ENCODE measurements at places on chromosomes 4 and X.
A peak's percentile ranks its signal among the peaks of the same experiment; 100 is the strongest.

GRCh38 chr4:112321776-112322684 is 24.9 kb downstream of the ALPK1 start:
- DNase-seq: peak; percentile 56

DNA sequence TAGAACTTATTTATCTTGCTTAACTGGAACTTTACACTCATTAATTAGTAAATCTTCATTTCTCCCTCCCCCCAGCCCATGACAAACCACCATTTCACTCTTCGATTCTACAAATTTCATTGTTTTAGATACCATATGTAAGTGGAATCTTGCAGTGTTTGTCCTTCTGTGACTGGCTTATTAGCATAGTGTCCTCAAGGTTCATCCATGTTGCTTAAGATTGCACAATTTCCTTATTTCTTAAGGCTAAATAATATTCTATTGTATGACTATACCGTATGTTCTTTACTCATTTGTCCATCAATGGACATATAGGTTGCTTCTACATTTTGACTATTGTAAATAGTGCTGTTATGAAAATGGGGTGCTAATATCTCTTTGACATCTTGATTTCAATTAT is 24.5 kb upstream of the RNF212 start:
- DNase-seq: no peak

DNA sequence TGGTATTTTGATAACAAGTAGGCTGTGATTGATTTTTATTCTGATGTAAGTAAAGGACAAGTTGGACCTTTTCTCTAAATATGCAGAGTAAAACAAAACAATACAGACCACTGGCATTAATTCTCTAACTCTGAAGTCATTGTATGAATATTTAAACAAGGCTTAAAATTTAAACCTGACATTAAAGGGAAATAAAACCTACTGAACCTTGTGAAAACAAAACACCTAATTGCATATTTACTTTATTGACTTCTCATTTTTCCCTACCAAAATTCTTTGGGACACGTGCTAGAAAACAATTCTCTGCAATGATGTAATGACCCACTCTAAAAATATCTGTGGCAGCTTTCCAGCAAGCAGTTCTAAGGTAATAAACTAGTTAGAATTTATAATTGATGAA is 369.7 kb upstream of the TRAM1L1 start:
- DNase-seq: no peak

DNA sequence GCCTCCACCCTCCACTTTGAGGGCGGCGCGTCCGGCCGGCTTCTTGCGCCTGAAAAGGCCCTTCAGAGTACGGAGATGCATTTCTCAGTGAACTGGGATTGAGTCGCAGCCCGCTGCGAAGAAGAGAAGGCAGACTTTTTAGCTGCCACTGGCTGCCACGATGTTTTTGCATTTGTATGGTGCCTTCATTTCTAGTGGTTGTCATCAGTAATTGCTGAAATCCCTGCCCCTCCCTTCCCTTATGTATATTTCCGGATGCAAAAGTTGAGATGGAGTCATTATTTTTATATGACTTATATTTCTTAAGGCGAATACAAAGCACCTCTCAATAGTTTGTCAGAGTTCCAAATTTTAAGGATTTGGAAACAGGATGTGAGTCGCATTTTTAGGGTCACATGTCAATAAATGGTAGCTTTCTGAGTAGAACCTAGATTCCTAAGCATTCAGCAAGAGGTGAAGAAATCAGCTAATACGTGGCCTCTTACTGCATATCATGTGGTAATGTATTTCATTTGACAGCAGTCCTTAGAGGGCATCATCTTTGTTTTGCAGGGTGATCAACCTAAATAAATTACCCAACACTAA is 658 bp downstream of the ATP6AP2 start:
- DNase-seq: no peak

DNA sequence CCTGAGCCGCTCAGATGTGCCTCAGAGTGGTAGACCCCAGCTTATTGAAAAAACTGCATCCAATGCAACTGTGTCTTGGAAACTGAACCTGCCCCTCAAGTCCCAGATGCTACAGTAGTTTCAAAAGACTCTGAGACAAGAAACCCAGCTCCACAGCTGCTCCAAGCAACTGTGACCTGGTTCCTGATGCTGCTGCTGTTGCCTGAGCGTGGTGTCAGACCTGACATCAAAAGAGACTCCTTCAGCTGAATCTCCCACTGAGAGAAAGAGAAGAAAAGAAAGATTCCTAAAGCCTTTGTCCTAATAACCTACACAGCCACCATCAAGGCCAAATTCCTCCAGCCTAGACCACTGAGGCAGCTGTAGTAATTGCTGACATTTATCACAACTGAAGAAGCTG is 630.1 kb downstream of the STIM2 start:
- no peak for DNase-seq

- DNase-seq: no peak
Observed at GRCh38 chr4:89682808-89683207, 154.2 kb downstream of the SNCA start.

- no peak for DNase-seq
Observed at GRCh38 chr4:146349306-146349705, 135.0 kb downstream of the REELD1 start.

DNA sequence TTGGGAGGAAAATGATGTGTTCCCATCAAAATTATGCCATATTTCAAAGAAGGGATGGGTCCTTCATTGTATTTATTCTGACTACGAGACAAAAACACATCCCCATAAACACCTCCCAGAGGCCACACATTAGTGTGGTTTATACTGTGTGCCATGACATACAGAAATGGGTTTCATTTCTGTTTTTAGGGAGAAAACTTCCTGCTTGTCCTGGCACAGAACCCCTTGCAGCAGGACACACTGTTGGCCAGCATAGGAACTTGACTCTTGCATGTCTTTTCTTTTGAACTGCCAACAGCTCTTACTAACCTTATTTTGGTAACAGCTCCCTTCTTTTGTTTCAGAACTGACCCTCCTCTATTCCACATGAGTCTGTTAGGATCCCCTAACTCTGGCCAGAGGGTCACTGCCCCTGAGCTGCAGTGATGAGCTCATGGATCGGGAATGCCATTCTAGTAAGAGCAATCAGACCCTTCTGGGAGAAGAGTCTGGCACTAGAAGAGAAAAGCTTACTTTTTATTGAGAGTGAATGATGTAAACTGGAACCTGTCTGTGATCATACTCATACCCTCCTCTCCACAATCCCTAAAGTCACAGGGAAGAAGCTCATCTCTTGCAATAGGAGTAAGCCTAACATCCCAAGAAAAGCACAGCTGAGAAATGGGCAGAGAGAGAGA is 86.4 kb downstream of the SMIM20 start:
- DNase-seq: no peak

- no peak for DNase-seq
Observed at GRCh38 chrX:104987063-104987462, 233.4 kb downstream of the TEX13A start.

- no peak for DNase-seq
Observed at GRCh38 chr4:179585761-179586160, 2143.5 kb upstream of the AGA start.

DNA sequence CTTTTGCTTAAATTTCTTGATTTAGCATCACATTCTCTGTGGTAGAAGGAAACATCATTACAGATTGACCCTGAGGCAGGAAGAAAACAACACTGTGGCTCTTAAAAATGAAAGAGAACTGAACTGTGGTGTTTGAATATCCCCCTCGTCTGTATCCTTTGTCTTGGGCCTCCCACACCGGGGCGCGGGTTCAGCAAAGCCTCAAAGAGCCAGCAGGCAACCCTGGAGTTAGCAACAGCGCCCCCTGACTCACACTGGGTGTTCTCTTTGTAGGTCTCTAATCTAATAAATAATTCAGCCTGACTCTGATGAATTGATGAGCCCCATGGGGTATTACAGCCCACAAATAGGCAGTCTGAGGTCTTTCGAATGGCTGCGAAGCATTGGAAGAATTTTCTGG is 46.1 kb upstream of the CTSO start:
- DNase-seq: peak; percentile 21

GRCh38 chrX:139881130-139881529 is 51.7 kb downstream of the ATP11C start:
- DNase-seq: no peak

DNA sequence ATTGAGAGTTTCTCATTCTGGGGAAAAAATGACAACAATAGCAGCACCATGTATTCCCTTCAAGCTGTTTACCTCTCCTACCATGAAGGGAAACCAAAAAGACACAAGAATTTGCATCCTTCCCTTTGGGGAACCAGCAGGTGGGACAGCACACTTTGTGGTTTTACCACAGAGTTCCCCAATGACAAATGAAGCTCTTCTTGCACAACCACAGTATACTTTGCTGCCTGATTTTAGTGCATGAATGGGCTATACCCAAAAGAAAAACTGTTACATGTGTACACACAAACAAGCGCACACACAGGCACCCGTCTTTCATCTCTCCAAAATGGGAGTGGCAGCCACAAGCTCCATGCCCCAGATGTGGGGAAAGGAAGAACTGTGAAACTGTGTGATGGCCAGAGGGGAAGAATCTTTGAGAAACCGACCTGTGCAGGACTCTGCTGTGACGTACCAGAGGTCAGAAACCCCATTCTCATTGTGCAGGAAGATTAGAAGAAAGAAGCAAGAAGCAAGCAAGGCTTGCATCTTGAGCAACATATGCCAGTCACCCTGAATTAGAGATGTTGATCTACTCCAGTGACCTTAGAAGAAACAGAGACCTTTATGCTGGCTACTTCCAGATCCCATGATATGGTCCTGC is 2.7 kb upstream of the MAML3 start:
- DNase-seq: no peak

GRCh38 chrX:118577041-118577440 is 81.4 kb downstream of the DOCK11 start:
- no peak for DNase-seq

DNA sequence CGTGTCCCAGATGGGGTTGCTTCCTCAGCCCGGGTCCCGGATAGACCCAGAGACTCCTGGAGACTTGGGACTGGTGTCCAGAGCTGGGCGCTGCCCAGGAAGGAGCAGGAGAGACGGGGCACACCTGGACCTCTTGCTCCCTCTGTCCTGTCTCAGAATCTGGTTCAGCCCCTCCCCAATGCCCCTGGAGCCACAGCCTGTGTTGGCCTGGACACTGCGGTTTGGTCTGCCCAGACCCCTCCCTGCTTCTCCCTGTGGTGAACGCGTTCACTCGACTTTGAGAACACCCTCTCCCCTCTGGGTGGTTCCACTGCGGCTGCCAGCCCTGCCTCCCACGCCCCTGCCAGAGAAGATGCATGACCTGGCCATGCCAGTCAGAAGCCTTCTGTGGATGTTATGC is 111.1 kb downstream of the HMX1 start:
- DNase-seq: no peak

- DNase-seq: no peak
Observed at GRCh38 chr4:164789047-164789446, 35.1 kb downstream of the SMIM31 start.

DNA sequence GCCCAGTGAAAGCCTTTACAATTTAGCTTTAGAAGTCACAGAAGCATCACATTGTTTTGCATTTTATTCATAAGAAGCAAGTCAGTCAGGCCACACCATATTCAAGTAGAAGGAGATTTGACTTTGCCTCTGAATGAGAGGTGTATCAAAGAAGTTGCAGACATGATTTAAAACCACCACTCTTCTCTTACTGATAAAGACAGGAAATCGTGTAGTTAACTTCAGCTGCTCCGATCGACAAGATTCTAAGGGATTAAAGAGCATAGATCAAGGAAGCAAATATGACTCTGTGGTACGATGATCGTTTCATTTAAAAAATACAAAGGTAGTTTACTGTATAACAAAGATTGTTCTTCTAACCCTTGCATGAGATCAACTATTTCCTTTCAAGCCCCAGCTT is 328.0 kb upstream of the PPP1R2C start:
- no peak for DNase-seq

DNA sequence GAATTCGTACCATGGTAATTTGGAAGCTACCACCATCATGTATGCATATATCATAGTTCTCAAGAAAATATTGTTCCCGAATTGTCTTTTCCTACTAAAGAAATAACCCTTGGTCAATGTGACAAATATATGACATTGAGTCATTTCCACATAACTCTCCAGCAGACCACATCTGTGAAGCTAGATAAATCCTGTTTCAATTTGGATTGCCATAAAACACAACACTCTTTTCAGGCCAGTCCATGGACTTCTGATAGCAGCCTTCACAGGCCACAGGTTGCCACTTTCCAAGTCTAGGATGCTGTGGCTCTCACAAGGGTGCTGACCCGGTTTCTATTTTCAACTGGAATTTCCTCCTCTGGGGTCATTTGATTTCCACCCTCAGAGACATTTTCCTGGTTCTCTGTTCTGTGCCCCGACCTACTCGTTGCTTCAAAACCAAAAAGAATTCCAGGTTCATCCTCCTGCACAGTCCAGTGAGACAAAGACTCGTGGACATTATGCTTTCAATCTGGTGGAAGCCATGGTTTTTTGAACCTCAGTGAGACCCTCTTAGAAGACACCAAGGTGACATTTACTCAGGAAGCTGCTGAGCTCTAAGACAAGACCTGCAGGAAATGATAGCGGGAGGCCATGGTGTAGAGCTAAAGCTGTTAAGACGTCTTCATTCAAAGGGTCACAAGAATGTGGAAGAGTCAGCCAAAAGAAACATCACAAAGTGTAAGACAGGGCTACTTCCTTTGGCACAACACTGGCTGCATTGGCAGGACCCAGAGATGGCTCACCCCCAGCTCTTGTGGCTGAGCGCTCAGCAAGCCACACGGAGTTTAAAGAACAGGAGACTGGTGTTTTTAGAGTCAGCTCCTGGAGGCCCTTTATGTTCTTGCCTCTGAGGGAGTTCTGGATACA is 119.8 kb downstream of the AMELX start:
- DNase-seq: no peak

- no peak for DNase-seq
Observed at GRCh38 chrX:16855363-16856075, 14.6 kb downstream of the RBBP7 start.

DNA sequence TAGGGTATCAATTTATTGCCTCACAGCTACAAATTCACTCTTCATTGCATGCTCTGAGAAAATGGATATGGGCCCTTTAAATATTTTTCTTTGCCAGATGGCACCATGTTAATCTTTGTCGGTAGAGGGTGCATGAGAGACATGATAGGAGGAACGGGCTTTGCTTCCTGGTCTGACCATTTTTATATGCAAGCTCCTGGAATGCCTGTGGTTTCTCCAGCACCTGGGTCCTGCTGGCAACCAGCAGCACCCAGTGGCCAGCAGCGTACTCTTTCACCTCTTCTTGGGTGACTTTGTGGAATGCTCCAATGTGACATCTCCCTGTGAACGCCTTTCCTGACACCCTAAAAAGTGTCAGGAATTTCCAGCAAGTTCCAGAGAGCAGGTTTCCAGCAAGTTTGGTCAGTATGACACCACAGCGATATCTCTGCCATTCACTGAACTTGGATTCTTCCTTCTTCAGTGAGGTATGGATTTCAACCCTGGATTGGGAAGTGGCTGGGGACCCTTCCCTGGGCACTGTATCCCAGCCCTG is 140.3 kb upstream of the PGRMC2 start:
- DNase-seq: peak; percentile 59

Measured in HEK293T (cell line).